ENCODE measurements at places on chromosomes 2 and 18. TPM values are rescaled to one million over a fixed set of nuclear protein-coding genes. Genes with fewer than 3 reads are reported as not detected.

DNA sequence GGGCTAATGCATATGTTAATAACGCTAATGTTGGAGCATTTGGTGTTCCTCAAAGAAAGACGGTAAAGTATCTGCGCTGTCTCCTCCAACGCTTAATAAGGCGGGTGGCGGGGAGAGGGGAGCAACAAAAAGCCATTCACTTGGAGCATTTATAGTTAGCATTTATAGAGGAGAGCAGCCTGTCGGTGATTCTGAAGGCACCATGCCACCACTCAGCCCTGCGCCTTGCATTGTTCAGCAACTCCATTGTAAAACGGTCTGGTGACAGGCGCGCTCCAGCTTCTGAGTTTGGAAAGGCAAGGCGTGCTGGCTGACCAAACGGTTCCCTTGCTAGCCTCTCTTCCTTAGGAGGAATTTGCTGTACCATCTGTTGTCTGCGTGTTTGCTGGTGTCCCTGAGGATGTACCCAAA lies 83.9 kb downstream of the LYPD1 start:
- H3K4me3 ChIP-seq = no peak overlapping the region
- no peaks in the 10 kb centered on the region for H3K4me1 ChIP-seq
- DNase-seq = no peak
- H3K27ac ChIP-seq = no peak overlapping the region
- H3K27me3 ChIP-seq = no peaks in the 10 kb centered on the region

DNA sequence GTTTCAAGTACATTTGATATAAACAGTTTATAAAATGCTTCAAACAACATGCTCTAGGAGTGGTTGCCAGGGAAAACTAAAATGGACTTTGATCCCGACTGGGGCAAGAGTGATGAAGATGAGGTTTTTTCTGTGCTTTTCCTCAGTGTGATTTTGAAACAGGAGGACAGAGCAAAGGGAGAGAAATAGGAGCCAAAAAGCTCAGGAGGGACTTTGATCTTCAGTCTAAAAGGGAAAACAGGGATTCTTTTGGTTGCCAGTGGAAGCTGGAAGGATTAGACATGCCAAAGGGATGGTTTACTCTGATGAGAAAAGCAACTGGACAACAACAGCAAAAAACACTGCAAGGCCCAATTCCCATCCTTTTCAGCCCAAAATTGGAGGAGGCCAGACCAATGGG lies 95.5 kb downstream of the LTBP1 start:
- H3K27me3 ChIP-seq = no peaks in the 10 kb centered on the region
- no peak overlapping the region for H3K4me3 ChIP-seq
- H3K4me1 ChIP-seq = no peaks in the 10 kb centered on the region
- no peak for DNase-seq

- no peak overlapping the region for H3K4me3 ChIP-seq
- H3K27ac ChIP-seq = no peak overlapping the region
- H3K27me3 ChIP-seq = no peaks in the 10 kb centered on the region
- DNase-seq = no peak
- no peaks in the 10 kb centered on the region for H3K4me1 ChIP-seq
- H3K36me3 ChIP-seq = no peaks in the 10 kb centered on the region
Observed at GRCh38 chr2:29583104-29583503, 338.3 kb downstream of the ALK start.

DNA sequence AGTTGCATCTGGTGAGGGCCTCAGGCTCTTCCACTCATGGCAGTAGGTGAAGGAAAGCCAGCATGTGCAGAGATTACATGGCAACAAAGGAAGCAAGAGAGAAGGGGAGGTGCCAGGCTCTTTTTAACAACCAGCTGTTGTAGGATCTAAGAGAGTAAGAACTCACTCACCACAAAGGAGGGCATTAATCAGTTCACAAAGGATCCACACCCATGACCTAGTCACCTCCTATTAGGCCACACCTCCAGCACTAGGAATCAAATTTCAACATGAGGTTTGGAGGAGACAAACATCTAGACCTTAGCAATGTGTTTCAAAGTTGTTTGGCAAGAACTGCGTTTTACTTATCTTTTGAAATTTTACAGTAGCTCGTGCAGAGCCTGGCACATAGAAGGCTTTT lies 20.5 kb upstream of the REG3A start:
- no peak overlapping the region for H3K4me3 ChIP-seq
- H3K27me3 ChIP-seq = no peaks in the 10 kb centered on the region
- no peak overlapping the region for H3K27ac ChIP-seq
- H3K36me3 ChIP-seq = no peaks in the 10 kb centered on the region
- no peaks in the 10 kb centered on the region for H3K4me1 ChIP-seq

- no peak overlapping the region for H3K27ac ChIP-seq
- no peaks in the 10 kb centered on the region for H3K27me3 ChIP-seq
- H3K4me1 ChIP-seq = no peaks in the 10 kb centered on the region
- no peaks in the 10 kb centered on the region for H3K36me3 ChIP-seq
Observed at GRCh38 chr18:31197676-31198075, 35.0 kb upstream of the DSC1 start.

DNA sequence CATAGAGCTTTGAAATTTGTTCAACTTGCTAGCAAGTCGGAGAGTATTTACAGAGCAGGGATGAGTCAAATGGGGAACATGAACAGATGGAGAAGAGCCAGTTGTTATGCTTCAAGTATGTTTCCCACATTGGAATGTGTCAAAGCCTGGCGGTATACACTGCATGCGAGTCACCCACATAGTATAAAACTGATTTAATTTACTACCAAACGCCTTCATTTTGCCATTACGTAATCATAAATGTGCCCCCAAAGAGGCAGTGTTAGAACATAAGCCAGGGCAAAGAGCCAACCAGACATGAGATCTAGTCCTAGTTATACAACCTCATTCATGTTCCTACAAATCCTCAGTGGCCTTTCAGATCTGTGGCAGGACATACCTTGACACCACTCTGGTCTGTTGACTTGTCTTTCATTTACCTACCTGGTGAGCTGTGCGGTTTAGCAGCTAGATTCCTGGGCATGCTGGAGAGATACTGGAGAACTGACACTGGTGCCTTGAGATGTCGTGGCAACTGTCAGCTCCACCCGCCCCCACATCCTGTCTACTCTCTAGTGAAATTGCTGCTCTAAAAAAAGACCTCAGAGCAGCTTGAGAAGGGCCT lies 21.7 kb upstream of the NRP2 start:
- H3K4me3 ChIP-seq = no peak overlapping the region
- DNase-seq = no peak
- H3K36me3 ChIP-seq = no peaks in the 10 kb centered on the region

GRCh38 chr2:160583146-160583535 lies 89.5 kb upstream of the RBMS1 start:
- H3K4me1 ChIP-seq = peaks cover 33% of the 10 kb centered on the region
- peak overlapping the region; percentile 48 for H3K27ac ChIP-seq
- no peaks in the 10 kb centered on the region for H3K36me3 ChIP-seq
- no peak for DNase-seq
- H3K27me3 ChIP-seq = no peaks in the 10 kb centered on the region

DNA sequence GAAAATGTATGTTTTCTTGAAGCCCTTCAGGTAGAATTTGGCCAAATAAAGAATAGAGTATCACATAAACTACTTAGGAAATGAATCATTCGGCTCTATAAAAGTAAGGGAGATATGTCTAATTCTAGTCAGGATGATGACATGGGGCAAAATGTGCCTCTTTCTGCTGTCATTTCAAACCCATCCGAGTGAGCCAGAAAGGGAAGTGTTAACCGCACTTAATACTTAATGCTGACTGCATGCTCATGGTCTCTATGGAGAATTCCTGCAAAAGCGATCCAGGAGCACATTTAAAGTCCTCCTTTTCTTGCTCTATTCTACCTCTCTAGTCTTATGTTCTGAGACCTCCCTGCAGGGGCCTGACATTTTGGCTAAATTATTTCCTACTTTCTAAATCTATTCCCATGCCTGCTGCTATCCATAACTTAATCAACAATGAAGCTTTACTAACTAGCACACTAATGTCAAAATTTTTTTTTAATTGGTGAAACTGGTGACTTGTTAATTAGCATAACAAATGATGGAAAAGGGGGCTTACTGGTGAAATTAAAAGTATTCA lies 127.4 kb downstream of the CDC42EP3 start:
- H3K4me3 ChIP-seq = no peak overlapping the region
- H3K36me3 ChIP-seq = no peaks in the 10 kb centered on the region
- no peak overlapping the region for H3K27ac ChIP-seq
- no peaks in the 10 kb centered on the region for H3K4me1 ChIP-seq
- DNase-seq = no peak
- no peaks in the 10 kb centered on the region for H3K27me3 ChIP-seq

Gene HNMT
- 10.4 TPM for total RNA-seq

Gene RAPH1
- total RNA-seq = 29.9 TPM

Gene SERPINB7
- total RNA-seq = not detected

Gene SP5
- not detected for total RNA-seq
